ENCODE measurements at places on chromosomes 5 and 9.

DNA sequence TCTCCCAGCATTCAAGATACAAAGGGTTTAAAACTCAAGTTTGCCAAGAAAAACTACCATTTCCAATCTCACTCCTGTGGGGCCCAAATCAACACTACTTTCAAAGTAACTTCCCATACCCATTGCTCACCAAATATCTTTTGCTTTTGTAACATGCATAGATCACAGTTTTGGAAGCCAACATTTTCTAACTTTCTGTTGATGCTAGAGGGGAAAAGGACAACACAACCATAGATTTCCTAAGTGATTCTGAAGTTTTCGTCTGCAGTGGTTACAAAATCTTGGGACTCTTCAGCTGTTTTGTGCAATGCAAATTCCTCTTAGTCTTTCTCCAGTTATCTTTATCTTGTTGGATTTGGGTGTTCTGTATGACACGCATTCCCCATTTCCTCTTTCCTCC, 94.1 kb upstream of the PAPPA start:
- no peak for DNase-seq

DNA sequence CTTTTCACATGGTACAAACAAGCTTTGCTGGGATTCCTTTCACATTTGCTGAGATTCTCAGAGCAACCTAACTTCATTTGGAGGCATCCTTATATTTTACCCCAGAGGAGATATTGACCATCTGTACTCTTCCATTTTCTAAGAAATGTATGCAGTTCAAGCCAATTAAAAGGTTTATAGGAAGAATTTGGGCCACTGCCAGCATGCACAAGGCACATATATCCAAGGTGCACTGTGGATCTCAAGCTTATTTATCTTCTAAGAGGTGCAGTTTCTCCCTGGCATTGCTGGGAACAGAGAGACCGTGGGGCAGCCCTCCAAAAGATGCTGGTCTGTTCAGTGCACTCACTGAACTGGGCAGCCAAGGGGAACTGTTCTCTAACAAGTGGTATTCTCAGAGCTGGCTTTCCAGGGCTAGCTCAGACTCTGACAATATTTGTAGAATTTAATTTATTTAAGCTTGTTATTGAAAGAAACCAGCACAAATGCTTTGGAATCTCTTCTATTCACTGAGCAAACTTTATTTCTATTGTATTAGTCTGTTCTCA, 213.3 kb downstream of the TENT4A start:
- DNase-seq, result no peak

DNA sequence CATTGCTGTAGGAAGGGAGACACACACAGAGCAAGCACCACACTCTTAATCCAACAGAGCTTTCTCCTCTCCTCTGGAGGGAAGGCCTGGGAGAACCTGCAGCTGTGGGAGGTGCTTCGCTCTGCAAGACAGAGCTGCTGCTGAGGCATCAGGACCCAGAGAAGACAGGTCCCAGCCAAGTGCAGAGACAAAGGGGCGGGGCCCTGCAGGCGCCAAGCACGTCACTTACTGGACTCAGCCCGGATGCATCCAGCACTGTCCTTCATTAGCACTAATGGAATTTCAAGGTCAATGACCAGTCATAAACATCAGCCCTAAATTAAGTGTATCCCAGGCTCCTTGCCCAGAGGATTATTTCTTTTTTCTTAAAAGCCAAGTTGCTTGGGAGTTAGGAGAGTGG, 337.1 kb upstream of the PANK3 start:
- no peak for DNase-seq

- DNase-seq, result no peak
These were observed 484.6 kb downstream of the SPATA31A7 start for GRCh38 chr9:61674465-61674864.

- peak; percentile 88 for DNase-seq
These were observed 18.2 kb upstream of the CEP120 start for GRCh38 chr5:123441408-123441807.

GRCh38 chr5:52894451-52894850, 94.7 kb upstream of the ITGA2 start:
- DNase-seq, result no peak

DNA sequence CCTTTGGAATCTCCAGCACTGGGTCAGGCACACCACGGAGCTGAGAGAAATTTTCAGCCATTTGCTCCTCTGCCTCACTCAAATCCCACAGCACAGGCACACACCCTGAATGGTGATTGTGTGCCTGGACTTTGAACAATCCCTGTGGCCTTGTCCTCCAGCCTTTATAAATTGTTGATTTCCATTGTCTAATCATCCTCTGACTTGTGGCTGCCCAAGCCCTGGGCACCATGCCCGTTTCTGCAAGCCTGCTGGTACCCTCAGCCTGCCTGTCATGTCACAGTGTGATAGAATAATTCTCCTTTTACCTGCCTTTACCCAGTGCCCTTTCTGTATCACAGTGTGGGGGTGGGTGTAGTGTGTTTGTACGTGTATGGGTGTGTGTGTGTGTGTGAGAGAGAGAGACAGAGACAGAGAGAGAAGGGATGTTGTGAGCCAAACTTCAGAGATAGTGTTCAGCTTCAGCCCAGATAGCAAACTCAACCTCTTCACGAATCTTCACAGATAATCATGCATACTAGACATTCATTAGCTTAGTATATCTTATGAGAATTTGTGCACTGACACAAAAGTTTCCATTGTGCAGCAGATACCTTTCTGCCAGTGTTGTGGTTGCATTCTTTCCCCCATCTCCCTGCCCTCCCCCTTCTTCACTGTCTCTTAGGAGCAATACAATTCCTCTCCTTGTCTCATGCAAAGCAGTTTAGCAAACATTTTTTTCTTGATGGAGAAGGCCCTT, 27.8 kb upstream of the SLC44A1 start:
- no peak for DNase-seq

DNA sequence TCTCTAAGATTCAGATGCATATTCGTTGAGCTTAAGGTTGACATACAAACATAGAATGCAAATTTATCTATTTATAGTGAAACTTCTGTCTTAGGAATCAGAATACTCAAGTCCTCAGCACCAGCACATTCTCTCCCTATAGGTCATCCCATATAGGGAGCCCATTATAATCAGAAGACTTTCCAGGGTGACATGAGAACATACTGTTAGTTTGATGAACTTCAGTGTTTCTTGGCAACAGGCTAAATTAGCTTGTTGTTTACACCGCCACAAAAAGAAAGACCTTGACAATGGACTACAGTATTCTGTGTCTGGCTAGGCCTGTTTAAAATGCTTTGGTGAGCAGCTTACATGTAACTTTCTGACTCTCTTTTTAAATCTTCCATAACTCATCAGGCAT, 104.2 kb downstream of the TAF11L14 start:
- no peak for DNase-seq

- no peak for DNase-seq
These were observed 108.6 kb upstream of the SH3GL2 start for GRCh38 chr9:17470036-17470813.

DNA sequence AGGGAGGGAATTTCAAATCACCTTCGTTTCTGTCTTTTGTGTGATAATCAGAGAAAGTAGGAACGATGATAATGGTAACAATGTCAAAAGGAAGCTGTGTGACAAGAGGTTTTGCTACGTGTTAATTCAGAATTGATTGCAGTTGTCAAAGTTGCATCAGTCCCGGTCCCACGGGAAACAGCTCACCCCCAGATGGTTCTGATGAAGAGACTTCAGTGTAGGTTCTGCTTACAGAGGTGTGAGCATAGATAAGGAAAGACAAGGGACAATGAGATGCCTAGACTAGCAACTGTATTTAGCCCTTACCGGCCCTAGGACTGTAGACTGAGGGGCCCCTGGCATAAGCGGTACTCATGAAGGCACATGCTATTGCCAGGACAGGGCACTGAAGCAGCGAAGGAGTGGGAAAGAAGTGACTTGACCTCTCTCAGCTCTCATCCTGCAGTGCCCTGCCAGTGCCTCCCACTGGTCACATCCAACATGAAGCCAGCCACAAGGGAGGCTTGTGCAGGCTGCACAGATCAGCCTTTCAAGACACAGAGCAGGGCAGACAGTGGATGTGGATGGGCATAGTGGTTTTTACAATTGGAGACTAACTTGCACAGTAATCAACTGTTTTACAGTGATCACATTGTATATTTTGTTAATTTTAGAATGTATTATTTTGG, 21.1 kb downstream of the PDE8B start:
- DNase-seq, result no peak

DNA sequence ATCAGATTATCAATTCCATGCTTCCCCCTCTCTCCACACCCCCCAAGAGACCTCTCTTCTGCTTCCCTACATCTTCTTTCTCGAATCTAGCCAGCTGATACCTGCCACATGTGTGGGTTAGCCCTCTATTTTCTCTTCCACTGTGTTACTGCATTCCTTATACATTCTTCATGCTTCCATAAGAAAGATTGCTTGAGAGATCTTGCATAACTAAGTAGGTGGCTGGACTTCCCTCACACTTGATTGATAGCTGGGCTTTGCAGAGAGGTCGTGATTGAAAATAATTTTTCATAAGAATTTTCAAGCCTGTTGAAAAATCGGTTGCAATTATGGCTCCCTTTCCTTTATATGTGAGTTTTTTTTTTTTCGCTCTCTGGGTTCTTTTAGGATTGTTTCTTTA, 33.0 kb upstream of the PANK3 start:
- no peak for DNase-seq

DNA sequence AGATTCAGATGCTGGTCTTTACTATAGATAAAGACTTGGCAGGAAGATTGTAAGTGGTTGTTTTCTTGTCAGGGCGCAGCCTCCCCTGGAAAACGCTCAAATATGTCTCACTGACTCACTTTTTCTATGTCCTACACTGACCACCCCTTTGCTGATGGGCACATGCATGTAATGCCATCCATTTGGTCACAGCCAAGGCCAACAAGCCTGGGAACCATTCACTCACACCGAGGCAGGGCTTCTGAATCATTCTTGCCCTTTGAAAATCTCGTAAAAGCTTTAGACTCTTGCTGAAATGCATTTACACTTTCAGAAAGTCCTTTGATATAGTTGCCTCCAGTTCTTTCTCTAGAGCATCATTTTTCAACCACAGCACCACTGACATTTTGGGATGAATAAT, 249.4 kb downstream of the ACTL7B start:
- no peak for DNase-seq

DNA sequence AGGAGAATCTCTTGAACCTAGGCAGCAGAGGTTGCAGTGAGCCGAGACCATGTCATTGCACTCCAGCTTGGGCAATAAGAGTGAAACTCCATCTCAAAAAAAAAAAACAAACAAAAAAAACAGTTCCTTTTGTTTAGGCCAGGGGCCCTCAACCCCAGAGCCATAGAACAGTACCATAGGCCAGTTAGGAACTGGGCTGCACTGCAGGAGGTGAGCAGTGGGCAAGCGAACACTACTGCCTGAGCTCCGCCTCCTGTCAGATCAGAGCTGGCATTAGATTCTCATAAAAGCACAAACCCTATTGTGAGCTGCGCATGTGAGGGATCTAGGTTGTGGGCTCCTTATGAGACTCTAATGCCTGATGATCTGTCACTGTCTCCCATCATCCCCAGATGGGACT, 49.1 kb upstream of the SUB1 start:
- no peak for DNase-seq

GRCh38 chr9:78566521-78566920, 269.6 kb downstream of the PSAT1 start:
- DNase-seq, result no peak
